ENCODE measurements at places on chromosomes 6 and 20.

DNA sequence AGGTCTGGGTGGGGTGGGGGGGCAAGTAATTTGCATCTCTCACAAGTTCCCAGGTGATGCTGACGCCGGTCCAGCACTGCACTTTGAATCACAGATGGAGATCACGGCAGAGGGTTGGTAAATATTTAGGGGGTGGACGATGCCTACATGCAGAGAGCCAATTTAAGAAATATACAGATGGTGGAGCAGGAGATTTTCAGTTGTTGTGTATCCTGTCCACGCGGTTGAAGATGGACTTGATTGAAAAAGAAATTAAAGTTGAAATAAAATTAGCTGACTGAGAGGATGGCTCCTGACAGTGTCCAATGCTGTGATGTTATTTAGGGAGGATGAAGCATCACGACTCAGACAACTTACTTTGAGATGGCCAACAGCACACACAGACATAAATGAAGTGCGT is 74.6 kb downstream of the PHACTR3 start:
- DNase-seq = no peak

DNA sequence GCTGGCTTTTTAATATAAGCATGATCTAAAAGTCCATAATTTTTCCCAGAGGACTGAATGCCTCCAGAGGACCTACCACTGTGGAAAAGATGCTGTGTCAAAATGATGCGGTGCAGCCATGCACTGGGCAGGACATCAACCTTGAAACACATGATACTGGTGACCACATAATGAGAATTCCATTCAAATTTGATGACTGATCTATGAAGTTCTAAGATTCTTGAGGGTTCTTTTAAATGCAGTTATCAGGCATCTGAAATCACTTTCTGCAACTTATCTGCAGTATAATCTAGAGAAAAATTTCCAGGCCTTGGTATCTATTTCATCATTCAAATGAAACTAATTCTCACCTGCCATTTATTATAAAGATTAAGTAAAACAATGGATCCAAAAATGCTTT is 15.0 kb upstream of the MARCKS start:
- no peak for DNase-seq

DNA sequence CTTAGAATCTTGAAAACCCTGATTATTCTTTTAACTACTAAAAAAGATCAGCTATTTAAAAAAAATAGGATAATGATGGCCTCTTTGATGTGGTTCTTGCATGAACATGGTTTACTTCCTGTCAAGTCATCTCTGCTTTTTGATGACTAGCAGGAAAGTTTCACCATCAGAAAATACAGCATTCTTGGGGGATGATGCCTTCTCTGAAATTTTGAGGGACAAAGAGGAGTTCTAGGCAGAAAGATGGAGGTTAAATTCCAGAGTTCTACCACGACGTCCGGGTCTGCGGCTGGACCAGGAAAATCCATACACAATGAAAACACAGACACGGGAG is 130.4 kb downstream of the OLIG3 start:
- DNase-seq = no peak

GRCh38 chr20:63978319-63979228 is 868 bp downstream of the SAMD10 start:
- peak; percentile 69 for DNase-seq
